M059J (cell line): ENCODE measurements at places on chromosomes 6 and 20. TPM values are rescaled to one million over a fixed set of nuclear protein-coding genes. Genes with fewer than 3 reads are reported as not detected.

ASIP gene
- not detected in 2 replicates for total RNA-seq

KCNQ2 gene
- not detected in 2 replicates for total RNA-seq

MRPL18 gene
- total RNA-seq, result 241 and 249 TPM in 2 replicates

DNA sequence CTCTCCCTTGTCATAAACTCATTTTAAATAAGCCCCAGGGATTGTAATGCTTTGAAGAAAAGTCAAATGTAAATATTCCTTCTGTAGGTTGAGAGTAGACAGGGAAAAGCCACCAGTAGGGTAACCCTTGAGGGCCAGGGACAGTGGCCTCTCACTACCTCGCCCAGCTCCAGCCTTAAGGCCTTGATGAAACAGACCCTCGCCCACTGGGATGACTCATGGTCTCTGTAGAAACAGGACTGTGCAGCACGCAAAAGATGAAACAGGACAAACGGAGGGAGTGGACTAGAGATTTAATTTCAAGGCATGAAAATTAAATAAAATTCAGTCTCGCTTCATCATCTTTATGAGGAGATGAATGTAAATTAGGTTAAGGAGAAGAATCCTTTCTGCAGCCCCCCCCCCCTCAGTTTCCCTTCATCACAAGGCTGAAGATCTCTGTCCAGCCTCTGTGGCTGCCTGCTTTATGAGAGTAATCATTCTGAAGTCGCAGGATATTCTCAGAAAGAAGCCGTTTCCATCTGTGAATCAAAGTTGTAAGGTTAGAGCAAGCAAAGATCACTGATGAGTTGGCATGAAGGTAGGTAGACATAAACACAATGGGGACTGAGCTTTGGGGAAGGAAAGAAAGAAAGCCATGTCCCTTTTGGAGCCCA lies 60.4 kb downstream of the TMEM200A start:
- DNase-seq, result peak; percentile 38

- DNase-seq, result no peak
Observed at GRCh38 chr20:24704899-24705298, 235.5 kb downstream of the SYNDIG1 start.

DNA sequence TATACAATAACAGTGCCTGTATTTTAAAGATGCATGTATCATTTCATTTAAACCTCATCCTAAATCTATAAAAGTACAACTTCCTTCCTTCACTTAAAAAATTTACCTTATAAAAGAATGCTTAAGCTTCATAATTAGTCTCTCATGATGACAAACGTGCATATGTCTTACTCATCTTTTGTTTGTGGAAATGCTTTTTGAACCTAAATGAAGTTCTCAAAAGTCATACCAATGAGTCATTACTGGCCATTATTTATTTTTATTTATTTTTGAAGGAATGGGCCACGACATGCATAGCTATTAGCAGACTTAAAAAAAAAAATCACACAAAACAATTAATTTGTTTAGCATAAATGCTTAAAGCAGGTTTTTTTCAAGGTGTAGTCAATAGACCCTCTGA lies 3.7 kb downstream of the TFB1M start:
- peak; percentile 79 for DNase-seq

GRCh38 chr20:63177785-63178445 lies 38.0 kb downstream of the YTHDF1 start:
- DNase-seq, result no peak
